Fibroblast of upper back skin (primary cell): ENCODE measurements at places on chromosomes 11 and 22.

DNA sequence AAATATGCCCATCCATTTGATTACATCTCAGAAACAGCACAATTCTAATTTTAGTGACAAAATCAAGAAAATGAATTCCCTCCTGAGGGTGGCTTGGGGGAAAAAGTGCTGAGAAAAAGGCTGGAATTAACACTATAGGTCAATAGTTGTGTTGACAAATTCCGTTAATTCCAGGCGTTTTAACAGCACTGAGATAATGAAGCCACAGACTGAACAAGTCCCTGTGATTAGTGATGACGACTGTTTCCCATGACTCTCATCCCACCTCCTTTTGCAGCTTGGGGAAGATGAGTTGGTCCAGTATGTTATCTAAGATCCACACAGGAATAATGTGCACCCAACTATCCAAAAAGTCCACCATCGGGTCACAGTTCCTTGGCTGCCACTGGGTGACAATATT, 12.8 kb downstream of the SRRD start:
- no peak for DNase-seq

- DNase-seq: peak; percentile 75
Measured at GRCh38 chr11:79113054-79113690, 327.7 kb downstream of the TENM4 start.

DNA sequence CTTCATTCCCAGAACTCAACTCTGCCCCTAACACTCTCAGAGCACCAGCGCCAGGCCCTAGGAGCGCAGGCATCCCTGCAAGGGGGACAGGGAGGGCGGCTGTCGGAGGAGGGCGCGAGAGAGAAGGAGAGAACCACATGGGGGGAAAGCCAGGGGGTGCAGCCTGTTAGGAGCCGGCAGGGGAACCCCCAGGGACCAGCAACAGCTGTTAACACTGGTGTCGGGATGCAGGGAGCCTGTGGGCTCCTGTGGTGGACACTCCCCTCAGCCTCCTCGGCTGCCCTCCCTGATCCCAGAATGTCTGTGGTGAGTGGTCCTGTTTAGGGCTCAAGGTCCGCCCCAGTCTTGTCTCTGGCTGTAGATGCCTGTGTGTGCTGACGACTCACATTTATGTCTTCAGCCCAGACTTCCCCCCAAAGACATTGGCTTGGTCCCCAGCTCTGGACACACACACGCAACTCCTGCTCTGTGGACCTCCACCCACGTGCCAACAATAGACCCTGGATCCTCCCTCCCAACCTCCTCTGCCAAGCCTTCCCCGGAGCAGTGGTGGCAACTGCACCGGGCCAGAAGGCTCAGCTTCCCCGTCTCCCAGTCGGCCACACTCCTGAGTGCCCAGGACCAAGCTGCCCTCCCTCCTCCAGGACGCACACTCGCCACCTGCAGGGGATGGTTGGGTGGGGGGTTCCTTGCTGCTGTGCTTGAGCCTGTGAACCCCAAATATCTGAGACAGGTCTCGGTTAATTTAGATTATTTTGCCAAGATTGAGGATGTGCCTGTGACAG, 817 bp upstream of the IFITM5 start:
- peak; percentile 25 for DNase-seq

GRCh38 chr11:2576549-2576948, 123.2 kb downstream of the KCNQ1OT1 start:
- no peak for DNase-seq

DNA sequence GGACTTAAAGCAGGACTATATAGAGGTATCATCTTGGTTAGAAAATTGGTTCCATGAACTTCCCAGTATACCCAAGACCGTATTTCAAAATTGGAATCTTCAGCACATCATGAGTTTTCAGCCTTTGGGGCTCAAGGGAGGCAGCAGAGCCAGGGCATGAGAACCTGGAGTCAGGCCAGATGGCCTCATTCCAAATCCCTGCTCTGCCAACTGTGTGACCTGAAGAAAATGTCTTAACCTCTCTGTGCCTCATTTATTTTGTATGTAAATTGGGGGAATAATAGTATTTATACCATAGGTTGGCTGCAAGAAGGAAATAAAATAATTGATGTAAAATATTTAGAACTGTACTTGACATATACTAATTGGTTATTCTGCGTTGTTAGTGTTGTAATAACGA, 987.6 kb downstream of the TBC1D22A start:
- DNase-seq: no peak

DNA sequence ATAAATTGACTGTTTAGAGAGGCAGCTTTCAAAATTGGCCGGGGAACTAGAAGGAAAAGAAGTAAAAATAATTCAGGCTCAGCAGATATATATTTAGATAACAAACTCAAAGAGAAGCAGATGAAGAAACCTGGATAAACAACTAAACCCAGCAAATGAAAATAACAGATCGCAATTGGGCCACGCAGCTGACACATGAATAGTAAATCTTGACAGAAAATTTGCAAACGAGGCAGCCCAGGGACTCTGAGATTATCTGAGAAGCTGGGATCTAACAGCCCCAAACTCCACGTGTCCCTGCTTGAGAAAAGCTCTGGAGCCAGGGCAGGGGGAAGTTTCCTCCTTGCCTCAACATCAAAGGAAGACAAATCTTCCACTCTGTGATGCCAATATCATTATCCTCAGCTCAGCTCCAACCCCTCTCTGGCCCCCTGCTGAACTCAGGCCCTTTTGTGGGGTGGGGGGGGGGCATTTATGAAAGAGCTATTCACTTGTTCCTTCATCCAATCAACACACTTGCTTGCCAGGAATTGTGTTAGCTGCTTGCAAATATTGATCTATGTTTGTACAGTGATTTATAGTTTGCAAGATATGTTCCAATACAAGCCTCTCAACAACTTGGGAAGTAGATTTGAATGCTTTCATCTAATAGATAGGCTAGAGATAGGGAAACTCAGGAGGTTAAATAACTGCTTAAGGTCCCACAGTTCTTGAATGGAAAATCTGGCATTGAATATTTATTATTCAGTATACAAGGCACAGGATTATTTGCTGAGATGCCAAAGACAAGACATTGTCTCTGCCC, 72.5 kb upstream of the C11orf87 start:
- no peak for DNase-seq

- no peak for DNase-seq
Measured at GRCh38 chr11:5229796-5230195, 2.9 kb upstream of the HBB start.

- DNase-seq: no peak
Measured at GRCh38 chr11:134815404-134815803, 403.4 kb upstream of the B3GAT1 start.

DNA sequence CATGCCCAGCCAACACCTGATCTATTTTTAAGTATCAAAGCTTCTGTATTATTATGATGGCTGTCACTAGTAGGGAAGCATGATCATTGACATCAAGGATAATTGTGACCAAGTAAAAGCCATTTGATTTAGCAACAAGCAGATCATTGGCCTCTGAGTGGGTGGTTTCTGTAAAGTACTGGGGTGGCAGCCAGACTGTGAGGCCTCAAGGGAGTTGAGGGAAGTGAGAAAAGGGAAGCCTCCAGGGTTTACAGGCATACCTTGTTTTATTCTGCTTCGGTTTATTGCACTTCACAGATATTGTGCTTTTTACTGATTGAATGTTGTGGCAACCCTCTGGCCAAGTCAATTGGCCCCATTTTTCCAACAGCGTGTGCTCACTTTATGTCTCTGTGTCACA, 60.1 kb downstream of the PRR5L start:
- no peak for DNase-seq

- DNase-seq: no peak
Measured at GRCh38 chr11:117541211-117541610, 213.6 kb downstream of the CEP164 start.

GRCh38 chr22:47136671-47137070, 374.2 kb downstream of the TBC1D22A start:
- DNase-seq: no peak

- DNase-seq: no peak
Measured at GRCh38 chr11:13010749-13011465, 1.8 kb downstream of the RASSF10 start.

DNA sequence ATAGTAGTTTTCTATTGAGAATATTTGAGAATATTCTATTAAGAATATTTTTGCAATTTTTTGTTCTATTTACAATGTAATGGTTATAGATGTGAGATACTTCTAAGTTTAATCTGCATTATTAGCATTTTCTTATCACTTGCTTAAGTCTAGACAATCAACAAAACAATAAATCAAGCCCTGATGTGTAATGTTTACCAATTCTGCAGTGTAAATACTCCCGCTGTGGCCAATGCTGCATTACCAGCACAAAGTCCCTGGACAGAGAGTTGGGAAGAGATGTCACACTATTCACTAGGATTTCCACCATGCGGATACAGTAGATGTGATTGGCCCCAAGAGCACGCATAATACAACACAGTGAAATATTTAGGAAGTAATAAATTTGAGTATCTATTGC, 47.6 kb upstream of the GCAT start:
- no peak for DNase-seq

GRCh38 chr11:31450841-31451240, 58.6 kb downstream of the IMMP1L start:
- DNase-seq: no peak

DNA sequence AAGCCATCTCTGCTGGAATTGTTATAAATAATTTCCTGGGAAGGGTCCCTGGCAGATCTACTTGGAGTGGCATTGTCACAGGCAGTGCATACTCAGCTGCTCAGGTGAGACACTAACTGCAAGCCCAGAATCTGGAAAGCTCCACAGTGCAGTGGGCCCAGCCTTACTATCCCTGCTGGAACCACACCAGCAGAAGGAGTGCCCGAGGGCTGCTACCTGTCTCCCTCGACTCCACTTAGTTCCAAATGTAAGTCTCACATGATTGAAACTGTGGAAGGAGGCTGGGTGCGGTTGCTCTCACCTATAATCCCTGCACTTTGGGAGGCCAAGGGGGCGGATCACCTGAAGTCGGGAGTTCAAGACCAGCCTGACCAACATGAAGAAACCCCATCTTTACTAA, 14.3 kb upstream of the SYVN1 start:
- no peak for DNase-seq

- no peak for DNase-seq
Measured at GRCh38 chr11:19838994-19839768, 126.5 kb downstream of the NAV2 start.

GRCh38 chr22:26587991-26588613, 1.8 kb downstream of the TPST2 start:
- peak; percentile 28 for DNase-seq

DNA sequence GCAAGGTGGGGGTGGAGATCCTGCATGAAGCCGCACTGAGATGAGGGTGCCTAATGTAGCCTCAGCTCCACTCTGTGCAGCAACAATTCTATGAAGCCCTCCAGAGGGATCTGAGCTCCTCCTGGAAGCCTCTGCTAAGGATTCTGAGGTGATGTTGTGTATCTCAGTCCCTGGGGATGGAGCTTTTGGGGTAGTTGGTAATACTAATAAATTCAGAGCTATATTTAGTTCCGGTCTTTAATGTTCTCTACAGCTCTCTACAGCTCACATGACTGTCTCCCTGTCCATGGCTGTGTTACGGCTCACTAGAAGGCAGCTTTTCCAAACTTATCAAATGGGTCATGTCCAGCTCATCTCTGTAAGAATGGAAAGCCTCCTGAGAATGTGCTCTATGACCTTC, 93.4 kb downstream of the ISX start:
- DNase-seq: no peak

DNA sequence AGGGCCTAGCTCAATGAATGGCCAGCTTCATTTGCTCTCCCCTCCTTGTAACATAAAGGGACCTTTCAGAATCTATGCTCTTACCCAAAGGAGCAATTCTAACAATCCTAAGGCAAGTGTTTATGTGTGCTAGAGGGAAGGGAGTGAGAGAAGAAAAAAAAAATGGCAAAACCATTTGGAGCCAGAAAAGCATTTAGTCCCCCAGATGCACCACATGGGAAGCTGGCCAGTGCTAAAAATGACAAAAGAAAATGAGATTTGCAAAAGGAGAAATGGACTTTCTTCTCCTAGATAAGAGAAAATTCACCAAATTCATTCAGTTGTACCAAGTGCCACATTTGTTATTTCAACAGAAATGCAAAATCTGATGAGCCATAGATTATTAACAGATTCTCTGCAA, 52.8 kb downstream of the SERGEF start:
- no peak for DNase-seq

- peak; percentile 9 for DNase-seq
Measured at GRCh38 chr22:21972293-21972779, 10.3 kb downstream of the TOP3B start.
